ENCODE measurements at places on chromosomes 5 and 9. TPM values are rescaled to one million over a fixed set of nuclear protein-coding genes. Genes with fewer than 3 reads are reported as not detected.

DNA sequence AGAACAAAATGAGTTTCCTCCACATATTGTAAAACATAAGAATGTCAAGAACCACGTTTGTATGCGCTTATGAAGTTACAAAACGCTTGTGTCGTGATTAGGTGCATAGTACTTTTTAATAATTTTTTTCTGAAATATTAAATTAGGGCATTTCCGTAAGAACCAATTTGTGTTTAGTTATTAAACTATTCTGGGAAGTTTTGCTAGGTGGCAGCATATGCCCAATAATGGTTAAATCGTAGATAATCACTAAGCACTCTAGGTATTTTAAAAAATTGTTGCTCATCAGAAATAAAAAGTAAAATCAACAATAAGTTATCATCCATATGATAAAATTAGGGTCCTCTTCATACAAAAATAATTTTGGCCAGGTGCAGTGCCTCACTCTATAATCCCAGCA lies 5.4 kb downstream of the SRFBP1 start:
- peak; percentile 18 for DNase-seq

DNA sequence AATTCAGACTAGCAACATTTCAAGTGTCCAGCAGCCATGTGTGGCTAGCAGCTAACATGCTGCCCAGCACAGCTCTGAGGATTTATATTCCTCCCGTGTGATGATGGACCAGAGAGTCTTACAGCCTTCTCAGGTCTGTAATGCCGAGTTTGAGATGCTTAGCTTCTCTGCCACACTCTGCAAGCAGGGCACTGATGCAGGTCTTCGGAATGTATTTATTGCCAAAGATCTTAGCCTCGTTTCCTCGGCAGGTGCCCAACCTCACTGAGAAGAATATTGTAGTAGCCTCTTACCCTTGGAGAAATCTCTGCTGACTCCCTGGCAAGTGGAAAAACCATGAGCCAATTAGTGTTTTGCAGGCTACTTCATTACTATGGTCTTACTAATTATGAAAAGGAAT lies 3.7 kb upstream of the RAI14 start:
- no peak for DNase-seq

GRCh38 chr9:75067894-75068293 lies 20.1 kb downstream of the NMRK1 start:
- no peak for DNase-seq

- peak; percentile 83 for DNase-seq
These were observed 272.7 kb downstream of the TLE1 start for GRCh38 chr9:81416476-81417298.

- DNase-seq: no peak
These were observed 130.8 kb upstream of the FAM120A start for GRCh38 chr9:93320591-93321219.

DNA sequence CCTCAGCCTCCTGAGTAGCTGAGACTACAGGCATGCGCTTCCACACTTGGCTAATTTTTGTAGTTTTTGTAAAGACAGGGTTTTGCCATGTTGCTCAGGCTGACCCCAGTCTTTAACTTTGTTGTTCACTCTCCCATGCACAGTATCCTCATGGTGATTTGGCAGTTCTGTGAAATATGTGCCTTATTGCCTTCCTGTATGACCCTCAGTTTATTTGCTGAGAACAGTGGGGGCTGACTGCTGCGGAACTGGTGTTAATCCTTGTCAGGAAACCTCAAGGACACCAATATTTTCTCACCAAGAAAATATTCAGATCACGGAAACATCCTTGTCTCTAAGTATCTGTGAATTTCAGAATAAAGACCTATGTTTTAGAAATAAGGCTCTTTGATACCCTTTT lies 287.8 kb downstream of the ARRDC3 start:
- no peak for DNase-seq

DNA sequence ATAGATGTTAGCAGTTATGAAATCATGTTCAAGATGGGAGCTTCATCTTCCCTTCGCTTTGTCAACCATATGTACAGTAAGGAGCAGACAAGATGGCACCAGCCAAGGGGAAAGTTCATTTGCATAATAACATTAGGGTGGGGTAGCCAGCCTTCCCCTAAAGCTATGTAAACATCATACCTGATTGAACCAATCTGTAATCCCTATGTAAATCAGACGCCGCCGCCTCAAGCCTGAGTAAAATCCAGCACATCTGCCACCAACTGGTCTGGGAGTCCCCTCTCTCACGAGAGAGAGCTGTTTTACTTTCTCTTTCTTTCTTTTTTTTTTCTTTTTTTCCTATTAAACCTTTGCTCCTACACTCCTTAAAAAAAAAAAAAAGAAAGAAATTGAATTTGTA lies 30.8 kb upstream of the REEP2 start:
- DNase-seq: no peak

- peak; percentile 66 for DNase-seq
These were observed 190.0 kb downstream of the FANCC start for GRCh38 chr9:95127249-95128176.

The PDE8B gene
- not detected for total RNA-seq

The ZNF300 gene
- 5.2 TPM for total RNA-seq

GRCh38 chr5:73498057-73498992 lies at the start of gene BTF3:
TSS of gene BTF3 (plus strand) at chr5:73498442. CDS start at chr5:73498668, 226 bp downstream.
- DNase-seq: peak; percentile 95

DNA sequence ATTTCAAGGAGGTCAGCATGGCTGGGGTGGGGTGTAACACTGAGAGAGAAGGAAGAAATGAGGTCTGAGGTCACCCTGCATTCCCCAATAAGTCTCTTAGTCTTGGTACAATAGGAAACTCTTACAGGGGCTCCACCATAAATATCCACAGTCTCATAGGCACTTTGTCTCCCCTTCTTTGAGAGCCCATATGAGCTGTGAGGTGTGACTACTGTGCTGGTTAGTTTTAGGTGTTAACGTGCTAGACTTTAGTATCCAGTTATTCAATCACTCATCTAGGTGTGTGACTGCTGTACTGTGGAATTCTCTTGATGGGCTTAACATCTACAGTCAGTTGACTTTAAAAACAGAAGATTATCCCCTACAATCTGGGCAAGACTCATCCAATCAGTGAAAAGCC lies 378.1 kb upstream of the RFX3 start:
- no peak for DNase-seq

DNA sequence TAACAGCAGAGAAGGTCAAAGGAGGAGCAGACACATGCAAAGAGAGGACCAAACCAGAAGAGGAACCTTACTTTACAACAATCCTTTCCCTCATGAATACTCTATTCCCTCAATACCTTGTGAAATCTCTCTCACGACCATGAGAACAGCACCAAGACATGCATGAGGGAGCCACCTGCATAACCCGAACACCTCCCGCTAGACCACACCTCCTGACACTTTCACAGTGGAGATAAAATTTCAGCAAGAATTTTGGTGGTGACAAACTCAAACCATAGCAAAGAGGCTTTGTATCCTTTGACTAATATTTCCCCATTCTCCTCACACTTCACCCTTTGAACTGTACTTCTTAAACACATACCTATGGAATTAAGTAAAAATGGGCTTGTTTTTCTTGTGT lies 101.7 kb downstream of the RORB start:
- no peak for DNase-seq

- no peak for DNase-seq
These were observed 5.0 kb upstream of the ZNF462 start for GRCh38 chr9:106857811-106858470.

GRCh38 chr9:7974335-7974960 lies 174.9 kb upstream of the DMAC1 start:
- DNase-seq: no peak

DNA sequence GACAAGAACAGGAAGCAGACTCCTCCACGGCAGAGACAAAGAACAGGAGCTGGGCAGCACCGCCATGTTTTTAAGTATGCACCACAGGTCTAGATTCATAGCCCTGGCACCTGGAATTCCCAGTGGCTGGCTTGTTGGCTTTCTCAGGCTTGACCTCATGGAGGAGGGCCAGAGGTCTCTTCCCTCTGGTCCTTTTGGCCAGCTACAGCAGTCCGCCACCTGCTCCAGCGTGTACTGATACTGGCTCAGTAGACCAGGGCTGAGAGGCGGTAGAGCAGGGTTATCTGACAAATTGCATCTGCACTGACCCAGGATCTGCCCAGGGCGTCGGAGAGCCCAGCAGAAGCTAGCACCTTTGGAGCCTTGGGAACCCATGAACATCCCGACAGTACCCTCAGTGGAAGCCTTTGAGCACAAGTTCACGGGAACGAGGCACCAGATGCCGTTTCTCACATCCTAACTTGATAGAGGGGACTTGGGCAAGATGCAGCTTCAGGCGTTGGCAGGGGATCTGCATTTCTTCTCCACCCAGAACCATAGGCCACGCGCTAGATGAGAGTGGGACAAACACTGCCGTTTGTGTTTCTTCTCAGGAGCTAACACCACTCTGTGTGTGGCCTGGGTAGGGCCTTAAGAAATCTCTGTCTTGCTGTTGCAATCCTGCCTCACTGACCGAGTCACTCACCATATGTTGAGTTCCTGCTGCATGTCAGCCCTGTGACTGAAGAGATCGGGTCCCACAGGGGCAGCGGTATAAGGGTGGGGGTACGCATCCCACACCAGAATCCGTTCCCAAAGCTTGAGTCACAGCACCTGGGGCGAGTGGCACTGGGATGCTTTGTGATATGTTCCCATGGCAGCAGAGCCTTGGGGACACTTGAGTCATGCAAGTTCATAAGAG lies 90.3 kb upstream of the OTULINL start:
- DNase-seq: peak; percentile 46

The CCNG1 gene
- 142 TPM for total RNA-seq

- DNase-seq: no peak
These were observed 13.0 kb downstream of the TNIP1 start for GRCh38 chr5:151067632-151068432.

DNA sequence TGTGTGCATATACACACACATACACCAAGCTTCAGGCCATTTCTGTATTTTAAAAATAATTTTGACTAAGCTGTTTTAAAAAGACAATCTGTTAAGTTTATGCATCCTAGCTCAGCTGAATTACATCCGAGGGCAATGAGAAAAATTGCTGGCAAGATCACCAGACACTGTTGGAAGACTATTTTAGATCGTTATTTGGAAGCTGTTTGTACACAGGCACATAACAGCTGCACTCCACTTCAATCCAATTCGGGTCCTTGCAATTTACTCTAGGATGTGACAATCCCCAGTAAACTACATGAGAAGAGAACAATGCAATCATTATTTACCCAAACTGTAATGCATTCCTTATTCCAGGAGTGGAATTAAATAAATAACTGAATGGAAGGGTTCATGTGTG lies 79.3 kb upstream of the RASA1 start:
- no peak for DNase-seq

DNA sequence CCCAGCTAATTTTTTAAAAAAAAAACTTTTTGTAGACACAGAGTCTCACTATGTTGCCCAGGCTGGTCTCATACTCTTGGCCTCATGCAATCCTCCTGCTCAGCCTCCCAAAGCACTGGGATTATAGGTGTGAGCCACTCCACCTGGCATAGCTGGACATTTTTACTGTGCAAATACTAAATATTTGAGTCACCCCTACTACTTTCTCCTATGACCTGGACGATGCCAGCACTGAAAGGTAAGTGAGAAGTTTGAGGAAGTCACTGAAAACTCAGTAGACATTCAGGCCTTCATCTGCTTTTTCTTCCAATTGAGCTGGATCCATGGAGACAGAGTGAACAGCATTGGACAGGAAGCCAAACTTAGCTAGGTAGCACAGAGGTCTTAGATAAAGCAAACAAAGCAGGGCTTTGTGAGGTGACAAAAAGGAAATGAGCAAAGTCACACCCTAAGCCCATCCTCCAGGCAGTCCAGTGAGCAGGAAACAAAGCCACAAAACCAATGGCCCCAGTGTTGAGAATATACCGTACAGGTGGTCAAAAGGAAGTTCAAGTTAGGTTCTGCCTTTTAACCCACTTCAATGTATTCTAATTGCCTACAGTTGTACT lies 192.6 kb upstream of the RASA1 start:
- DNase-seq: no peak

DNA sequence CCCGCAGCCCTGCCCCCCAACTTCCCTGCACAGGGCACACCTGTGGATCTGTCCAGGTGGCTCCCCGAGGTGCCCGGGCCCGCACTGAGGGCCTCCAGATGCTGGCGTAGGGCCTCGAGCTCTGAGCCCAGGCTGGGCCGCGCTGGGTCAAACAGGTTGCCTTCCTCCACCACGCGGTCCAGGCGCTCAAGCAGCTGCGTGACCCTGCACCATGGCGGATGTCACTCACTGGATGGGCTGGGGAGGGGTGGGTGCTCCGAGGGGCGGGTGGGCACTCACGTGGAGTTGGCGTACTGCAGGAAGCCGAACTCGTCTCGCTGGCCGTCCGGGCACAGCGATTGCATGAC lies 5.4 kb downstream of the ABCA2 start:
- no peak for DNase-seq

The DBH gene
- total RNA-seq: not detected

DNA sequence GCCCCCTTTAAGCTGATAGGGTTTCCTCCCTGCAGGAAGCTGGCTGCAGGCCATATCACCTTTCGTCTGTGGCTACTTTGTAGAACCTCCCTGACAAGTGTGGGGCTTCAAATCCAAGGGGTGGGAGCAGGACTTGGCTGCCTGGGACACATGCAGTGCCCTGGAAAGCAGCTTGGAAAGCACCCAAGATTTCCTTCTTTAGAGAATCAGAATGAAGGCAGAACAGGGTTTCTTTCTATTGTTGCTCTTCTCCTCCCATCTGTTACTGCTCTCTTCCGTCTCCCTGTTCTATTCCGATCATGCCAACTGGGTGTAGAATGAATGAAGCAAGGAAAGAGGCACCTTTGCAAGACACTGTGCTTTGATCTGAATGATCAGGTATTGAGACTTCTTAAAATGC lies 282.2 kb downstream of the MED10 start:
- DNase-seq: no peak

The GLT6D1 gene
- not detected for total RNA-seq

GRCh38 chr5:148248894-148249293 lies 10.6 kb downstream of the MARCOL start:
- no peak for DNase-seq

- DNase-seq: no peak
These were observed 32.3 kb downstream of the TNFAIP8 start for GRCh38 chr5:119387945-119388618.

The KIF24 gene
- total RNA-seq: 3.2 TPM

DNA sequence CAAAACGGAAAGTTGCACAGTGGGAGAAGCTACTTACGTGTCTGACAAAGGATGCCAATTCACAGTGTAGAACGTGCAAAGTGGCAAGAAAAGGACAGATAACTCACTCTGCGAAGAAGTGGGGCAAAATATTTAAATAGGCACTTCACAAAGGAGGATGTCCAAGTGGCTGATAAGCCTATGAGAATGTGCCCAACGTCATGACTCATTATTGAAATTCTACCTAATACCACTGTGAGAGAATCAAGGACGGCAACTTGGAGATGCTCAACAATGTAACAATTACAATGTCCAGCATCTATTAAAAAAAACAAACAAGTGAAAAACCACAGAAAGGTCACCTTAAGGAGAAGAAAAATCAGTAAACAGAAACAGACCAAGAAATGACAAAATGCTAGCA lies 59.0 kb downstream of the NACC2 start:
- DNase-seq: no peak

- DNase-seq: no peak
These were observed 109.5 kb downstream of the SNCAIP start for GRCh38 chr5:122421374-122422079.

DNA sequence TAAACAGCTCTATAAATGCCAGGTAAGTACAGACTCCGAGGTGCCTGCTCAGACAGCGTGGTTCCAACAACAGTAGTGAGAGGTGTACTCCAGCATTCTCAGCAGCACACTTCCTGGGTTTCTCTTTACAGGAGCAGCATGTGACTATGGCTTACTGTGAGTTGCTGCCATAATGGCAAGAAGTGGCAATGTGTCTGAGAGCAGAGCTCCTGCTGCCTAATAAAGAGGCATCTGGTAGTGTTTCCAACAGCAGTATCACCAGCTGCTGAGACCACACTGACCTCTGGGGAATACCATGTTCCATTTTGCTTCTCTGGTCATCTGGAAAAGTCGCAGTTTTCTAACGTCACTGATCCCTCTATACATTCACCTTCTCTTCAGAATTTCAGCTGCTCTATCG lies 398.2 kb downstream of the SLCO4C1 start:
- no peak for DNase-seq

All from HFFc6 (cell line).